ENCODE measurements at places on chromosomes 3 and 15.

GRCh38 chr15:58410353-58410752 is 21.4 kb upstream of the LIPC start:
- peak; percentile 33 for DNase-seq

GRCh38 chr3:138946663-138947494 is at the start of the genes FOXL2 and FOXL2NB:
FOXL2 (minus strand) TSS chr3:138947137; CDS start chr3:138946722, 415 bp downstream.
FOXL2NB (plus strand) TSS chr3:138947217; CDS start chr3:138947365, 148 bp downstream.
- DNase-seq: no peak

- no peak for DNase-seq
These were observed 119.9 kb downstream of the CACNA1D start for GRCh38 chr3:53614307-53614706.

DNA sequence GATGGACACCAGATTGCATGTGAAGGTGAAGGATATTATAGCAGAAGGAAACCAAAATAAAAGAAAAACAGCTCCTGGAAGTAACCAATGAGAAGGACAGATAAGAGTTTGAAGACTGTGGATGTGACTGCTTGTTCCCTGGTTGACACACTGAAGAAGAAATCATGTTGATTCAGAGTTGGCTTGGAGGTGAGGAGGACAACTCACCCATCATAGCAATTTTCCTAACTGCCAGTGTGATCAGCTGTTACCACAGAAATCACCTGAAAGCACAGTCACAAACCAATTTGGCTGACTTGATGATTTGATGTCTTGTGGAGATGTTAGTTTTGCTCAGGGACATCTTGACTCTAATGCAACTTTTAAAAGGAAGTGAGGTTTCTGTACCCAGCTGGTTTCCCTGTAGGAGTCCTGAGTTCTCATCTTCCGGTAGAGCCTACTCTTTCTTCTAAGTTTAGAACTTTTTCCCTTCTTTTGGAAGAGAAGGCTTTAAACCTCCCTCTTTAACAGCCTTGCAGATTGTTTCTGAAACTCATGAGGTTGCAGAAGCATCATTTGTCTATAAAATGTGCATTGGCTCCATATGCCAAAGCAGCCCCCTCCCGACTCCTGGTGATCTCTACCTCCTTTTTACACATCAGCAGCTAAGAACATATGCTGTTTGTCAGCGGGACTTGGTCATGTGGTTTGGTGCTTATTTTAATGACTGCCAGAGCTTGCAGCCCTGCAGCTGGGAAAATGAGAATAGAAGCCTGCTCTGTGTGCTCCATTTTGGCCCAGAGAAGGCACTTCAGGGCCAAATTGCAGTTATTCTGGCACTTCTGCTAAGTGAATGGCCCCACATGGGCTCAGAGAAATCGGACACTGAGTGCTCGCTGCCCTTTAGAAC is 10.3 kb downstream of the ATG7 start:
- DNase-seq: no peak

- DNase-seq: no peak
These were observed 2.0 kb downstream of the ATP2C1 start for GRCh38 chr3:130895690-130896488.

DNA sequence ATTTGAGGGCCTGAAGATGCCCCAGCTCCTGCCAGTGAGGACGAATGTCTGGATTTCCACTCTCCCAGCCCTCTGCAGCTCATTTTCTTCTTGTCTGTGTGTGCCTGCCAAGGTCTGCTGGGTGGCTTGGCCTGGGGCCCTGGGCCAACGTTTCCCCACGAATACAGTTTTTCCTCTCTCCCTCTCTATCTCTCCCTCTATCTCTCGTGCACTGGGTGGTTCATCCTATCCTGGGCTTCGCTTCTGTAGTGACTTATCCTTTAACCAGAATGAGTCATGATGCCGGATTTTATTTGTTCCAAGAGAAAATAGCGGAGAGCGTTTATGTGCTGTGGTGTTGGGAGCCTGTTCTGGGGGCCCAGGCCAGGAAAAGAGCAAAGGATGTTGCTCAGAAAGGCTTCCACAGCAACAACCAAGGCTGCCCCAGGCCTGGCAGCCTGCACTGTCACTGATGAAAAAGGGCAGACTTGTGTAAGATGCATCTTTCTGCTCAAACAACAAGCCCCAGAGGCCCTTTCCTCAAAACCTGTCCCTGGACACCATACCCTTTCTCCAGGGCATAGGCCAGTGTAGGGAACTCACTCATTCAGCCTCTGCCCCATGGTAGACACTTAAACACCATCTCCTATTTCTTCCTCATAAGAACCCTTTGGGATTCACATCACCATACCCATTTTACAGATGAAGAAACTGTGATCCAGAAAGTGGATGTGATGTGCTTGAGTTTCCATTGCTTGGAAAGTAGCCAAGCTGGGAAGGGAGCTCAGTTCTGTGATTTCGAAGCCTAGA is 47.3 kb downstream of the ITGA11 start:
- no peak for DNase-seq

DNA sequence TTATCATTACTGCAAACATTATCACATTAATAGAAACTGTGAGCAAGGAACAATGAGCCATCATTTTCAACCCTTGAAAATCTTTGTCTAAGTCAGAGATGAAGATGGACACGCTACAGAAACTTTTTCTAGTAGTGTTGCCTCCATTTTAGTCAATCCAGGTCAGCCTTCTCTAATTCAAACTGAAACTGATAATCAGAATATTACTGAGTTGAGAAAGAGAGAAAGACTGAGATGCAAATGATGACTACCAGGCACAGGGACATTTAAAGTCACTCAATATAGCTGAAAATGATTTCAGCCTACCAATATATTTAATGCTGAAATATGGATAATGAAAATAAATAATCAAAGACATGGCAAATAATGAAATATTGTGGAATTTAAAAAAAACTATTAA is 261.4 kb downstream of the GBE1 start:
- no peak for DNase-seq

GRCh38 chr3:58038675-58039292 is 30.6 kb downstream of the FLNB start:
- DNase-seq: no peak

DNA sequence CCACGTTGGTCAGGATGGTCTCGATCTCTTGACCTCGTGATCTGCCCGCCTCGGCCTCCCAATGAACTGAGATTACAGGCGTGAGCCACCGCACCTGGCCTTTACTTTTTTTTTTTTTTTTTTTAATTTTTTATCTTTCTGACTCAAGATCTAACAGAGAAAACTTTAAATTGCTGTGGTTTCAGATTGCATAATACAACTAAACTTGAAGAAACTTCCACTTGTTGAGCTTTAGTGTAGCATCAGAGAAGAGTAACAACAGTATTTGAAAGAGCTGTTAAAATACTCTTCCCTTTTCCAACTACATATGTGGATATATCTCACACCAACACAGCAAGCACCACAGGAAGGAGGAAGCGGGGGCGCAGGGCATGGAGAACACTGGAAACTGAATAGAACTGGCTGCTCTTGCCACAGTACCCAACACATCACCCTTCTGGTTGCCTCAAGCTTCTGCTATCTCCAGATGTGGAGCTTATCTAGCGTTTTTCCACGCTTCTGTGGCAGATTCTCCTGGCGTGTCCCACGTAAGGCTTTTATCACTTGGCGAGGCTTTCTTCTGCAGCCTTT is 45.4 kb downstream of the MAP6D1 start:
- DNase-seq: no peak

DNA sequence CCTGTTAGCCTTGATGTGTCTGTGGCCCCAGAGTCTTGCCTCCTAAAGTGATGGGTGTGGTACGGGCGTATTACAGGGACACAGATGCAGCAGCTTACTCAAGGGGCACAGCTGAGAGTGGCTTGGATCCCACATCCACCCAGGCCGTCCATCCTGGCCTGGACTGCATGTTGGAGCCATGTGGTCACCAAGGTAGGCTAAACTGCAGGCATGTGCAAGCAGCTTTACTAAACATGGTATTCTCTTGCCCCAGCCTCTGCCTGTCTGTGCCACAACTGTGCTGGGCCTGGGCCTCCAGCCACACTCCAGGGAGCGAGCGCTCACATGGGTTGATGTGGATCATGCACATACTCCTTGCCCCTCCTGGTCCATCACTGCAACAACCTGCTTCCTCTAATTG is 6.1 kb upstream of the GPR62 start:
- DNase-seq: no peak

GRCh38 chr15:69533522-69533921 is 80.9 kb downstream of the RPLP1 start:
- no peak for DNase-seq

DNA sequence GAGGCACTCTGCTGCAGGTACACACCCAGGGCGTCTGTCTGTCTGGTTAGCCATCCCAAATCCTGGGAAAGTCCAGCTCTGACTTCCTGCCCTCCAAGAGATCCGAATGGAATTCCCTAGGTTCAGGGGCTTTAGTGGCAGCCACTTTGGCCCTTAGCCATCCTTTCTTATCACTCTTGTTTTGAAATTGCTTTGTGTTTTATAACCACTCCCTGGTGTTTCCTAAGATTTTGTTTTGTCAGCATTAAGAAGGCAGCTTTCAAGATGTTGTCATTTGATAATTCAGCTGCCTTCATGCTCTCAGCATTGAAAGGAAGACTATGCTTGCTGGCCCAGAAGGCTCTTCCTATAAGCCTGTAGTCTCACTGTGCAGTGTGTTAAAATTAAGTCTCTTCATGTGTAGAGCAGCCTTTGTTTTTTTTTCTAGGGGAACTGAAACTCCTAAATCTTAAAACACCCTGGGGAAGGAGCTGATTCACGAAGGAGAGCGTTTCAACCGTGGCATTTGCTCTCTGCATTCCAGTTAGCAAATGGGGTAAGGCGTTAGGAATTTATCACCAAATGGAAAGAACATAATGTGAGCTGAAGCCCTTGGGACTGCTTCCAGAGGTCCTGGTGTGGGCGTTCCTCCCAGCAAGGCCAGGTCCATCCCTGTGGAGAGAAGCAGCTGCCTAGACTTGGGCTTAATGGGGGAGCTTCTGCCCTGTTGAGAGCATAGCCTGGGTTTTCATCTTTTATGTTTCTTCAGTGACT is 14.2 kb upstream of the CLEC3B start:
- DNase-seq: no peak

DNA sequence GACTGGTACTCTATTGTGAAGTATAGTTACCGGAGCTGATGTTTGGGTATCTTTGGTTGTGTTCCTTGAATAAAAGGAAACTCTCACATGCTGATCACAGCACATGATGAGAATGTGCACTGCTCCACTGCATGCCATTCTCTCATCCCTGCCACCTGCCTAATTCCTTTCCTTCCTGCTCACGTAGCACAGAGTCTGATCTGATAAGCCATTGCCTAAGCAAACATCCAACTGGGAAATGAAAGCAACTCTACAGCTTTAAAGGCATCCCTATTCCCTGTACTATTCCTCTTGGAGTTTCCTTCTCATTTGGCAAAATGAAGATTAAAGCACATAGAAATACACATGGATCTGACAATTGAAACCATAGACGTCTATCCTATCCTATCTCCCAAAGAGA is 359.8 kb downstream of the C3orf38 start:
- DNase-seq: no peak

- no peak for DNase-seq
These were observed 996 bp upstream of the XIRP1 start for GRCh38 chr3:39193391-39193790.

- DNase-seq: no peak
These were observed 53.2 kb upstream of the ZNF148 start for GRCh38 chr3:125428216-125428830.

GRCh38 chr15:76625267-76625666 is 279.9 kb downstream of the SCAPER start:
- no peak for DNase-seq

- DNase-seq: no peak
These were observed 201.4 kb downstream of the SSR3 start for GRCh38 chr3:156353563-156353962.

DNA sequence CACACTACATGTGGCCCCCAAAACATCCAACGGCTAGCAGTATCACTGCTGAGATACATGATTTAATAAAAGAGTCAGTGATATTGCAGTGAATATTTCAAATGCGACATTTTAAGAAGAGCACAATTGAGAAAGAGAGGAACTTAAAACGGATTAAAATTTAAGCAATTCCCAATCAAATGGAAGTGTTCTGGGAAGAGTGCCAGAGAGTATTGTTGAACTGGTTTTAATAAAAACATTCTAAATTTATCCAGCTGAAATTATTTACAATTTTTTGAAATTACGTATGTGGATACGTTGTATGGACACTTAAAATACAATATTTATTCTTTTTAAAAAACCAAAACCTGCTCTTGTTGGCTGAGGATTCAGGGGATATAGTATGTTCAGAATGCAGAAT is 117.7 kb downstream of the C3orf38 start:
- DNase-seq: no peak

GRCh38 chr15:101490922-101491733 is 1.6 kb upstream of the PCSK6 start:
- DNase-seq: no peak

DNA sequence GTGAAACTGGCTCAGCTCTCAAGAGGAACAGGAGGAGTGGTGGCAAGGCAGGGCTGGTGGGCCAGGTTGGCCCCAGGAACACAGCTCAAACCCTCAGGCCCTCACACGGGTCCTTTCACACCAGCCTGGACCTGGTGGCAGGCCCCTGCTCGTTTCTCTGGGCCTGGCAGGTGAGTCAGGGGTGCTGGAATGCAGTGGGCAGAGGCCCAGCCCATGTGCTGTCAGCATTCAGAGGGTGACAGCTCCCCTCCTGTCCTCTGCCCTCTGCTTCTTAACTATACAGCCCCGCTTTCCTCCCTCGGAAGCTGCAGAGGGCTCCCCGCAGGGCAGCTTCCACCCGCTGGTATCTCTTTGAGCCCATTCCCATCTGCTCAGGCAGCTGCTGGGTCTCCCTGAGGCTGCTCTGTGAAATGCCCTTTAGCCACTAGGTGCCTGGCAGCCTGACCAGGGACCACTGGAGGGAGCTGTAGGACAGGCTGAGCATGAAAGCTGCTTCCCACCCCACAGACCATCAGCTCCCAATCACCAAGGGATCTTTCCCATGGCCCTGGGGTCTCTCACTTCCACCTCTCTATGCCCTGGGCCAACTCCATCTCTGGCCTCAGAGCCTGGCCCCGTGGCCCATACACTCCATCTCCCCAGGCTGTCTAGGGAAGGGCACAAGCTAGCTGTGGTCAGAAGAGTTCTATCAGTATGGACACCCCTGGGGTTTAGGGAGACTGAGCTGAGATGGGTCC is 24.8 kb downstream of the SHF start:
- DNase-seq: no peak

DNA sequence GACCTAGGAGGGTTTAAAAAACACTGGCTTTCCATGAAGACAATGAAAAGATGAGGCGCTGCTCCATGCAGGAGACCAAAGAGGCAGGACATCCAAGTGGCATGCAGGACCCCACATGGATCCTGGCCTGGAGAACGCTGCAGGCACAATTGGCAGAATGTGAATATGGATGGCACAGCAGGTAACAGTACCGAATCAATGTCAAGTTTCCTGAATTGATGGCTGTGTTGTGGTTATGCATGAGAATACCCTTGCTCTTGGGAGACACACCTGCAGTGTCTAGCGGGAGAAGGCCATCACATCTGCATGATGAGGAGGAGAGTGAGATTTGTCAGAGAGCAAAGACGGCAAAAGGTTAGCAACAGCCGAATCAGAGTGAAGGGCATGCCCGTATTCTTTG is 74.3 kb upstream of the SEC13 start:
- DNase-seq: no peak

- DNase-seq: no peak
These were observed at the start of gene GNB4 for GRCh38 chr3:179451265-179452175. GNB4 (minus strand) TSS chr3:179451470; CDS start chr3:179426200, 25,270 bp downstream.

Measured in stimulated activated CD8-positive, alpha-beta memory T cell treated with anti-CD3 and anti-CD28 coated beads, Interleukin-7, amount 100 ng/mL, for 48 hours (primary cell).